COR-L47 (cell line): ENCODE measurements at places on chromosomes 2 and 18.

DNA sequence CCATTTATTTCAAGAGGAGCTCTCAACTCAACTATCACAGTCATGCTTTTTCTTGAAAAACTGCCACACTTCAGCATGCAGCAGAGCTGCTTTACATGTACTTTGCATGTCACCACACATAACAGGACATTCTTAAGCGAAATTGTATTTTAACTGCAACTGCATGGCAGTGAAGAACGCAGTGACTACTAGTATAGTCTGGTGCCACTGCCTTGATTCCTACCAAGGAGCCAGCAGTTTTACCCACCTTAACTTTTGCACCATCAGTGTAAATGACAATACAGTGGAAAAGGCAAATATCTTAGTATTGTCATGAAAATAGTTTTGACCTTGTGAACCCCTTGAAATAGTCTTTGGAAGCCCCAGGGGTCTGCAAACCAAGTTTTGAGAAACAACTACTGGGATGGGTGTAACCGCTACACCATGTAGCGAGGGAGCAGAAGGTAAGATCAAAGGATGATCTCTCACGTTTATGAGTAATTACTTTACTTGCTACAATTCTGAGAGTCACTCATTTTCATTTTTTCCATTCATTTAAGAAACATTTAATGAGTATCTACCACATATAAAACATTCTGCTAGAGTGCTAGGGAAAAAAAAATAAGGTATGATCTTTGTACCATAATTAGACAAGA is 32.3 kb upstream of the MPP4 start:
- no peak for DNase-seq

DNA sequence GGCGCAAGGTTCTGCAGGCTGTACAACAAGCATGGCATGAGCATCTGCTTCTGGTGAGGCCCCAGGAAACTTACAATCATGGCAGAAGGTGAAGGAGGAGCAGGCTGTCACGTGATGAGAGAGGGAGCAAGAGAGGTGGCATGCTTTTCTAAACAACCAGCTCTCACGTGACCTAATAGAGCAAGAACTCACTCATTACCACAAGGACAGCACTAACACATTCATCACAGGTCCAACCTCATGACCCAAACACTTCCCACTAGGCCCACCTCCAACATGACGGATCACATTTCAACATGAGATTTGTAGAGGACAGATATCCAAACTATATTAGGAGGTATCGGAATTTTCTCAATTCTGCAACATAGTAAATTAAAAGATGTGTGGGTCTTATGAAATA is 108.8 kb upstream of the DLX2 start:
- DNase-seq: no peak

- DNase-seq: no peak
Observed at GRCh38 chr18:35573531-35573930, 8.0 kb upstream of the GALNT1 start.

DNA sequence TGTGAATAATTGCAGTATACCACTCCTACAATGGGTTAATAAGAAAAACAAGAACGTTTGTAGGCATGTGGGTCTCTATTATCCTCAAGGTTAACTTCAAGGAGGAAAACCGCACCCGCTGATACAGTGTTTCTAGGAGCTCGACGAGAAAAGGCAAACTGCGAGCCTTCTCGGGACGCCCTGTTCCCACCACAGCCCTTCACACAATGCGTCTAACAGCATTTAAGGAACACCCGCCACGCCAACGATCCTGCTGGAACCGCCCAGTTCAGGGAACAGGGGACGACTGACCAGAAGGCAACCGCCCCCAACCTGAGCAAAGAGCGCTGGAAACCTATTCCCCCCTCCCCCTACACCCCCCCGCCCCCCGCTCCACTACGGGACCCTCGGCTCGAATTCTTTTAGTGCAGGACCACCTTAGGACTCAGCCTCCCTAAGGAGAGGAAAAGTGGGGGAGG is 710 bp upstream of the TMSB10 start:
- peak; percentile 21 for DNase-seq

DNA sequence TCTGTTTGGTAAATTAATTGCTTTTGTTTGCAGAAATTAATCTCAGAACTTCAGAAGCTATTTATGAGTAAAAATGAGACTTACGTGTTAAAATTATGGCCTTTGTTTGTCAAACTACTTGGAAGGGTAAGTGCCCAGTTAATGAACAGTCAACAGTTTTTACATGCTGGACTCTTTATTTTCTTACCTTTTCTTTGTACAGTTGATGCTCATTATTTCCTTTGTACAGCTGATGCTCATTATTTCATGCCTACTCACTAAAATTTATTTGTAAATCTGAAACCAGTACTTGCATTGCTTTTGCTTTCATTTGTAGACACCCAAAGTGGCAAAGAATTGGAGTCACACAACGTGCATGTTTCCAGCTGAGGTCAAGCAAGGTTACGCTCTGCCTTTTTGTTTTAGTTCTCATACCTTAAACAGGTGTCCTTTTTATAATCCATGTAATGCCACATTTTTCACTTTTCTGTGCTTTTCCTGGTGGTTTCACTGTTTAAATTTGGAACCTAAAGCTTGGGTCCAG is 13.3 kb downstream of the RIF1 start:
- DNase-seq: no peak

DNA sequence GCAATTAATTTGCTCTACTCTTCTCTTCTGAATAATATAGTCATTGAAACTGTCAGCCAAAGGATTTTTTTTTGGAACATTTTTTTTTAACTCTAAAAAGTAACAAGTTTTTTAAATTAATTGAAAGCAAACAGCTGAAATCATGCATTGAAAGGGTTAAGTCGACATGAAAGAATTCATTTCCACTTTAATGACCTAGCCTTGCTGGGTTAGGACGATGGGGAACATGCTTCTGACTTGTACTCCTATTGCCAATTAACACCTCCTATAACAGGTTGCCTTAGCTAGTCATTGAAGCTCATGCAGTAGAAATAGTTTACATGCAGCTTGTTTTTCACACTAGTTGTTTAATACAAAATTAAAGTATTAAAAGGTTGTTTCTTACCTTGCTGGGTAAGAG is 47.8 kb downstream of the PSMD14 start:
- no peak for DNase-seq

DNA sequence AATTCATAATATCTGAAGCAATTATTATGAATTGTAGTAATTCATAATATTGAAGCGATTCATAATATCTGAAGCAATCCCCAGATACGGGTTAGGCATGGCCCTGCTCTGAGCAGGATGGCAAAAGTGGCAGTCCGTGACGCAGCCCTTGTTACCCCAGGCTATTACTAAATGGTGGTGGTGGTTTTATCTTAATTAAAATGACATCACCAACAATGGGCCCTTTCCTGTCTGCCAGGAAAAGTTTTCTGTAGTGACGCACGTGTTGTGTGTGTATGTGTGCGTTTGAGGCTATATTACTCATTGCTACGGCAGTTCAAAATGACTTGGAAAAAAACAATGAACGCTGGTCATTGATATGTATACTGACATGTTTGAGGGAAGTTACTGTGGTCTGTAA is 10.6 kb upstream of the MOCOS start:
- no peak for DNase-seq

DNA sequence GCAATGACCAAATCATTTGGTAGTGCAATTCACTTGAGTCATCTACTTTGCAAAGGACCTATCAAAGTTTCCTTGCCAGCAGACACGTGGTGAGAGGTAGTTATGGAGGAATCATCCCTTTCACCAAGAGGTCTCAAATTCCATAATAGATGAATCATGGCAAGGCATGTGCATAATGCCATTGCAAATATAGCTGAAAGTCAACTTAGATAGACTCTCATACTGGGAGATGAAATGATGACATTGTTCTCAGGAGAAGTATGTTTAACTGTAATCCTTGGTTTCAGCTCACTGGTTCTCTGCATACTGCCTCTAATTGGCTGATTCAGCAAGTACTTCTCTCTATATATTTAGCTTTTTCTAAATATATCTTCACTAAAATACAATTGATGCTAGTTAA is 57.2 kb downstream of the CALCRL start:
- DNase-seq: no peak

DNA sequence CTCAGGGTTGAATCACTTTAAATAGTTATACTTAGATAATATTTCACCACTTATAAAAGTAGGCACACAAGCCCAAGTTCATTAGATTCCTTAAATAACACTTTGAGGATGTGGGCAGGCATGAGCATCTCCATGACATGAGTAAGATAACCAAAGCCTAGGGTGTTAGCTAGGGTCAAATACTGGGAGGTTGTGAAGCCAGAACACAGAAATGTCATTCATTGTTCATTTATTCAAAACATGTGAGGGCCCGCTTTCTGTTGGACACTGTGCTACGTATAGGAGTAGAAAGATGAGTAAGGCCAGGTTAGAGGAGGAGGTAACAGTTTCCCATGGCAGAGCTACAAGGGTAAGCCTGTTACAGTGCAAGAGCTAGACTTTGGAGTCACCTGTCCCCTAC is 93.5 kb upstream of the NEDD4L start:
- no peak for DNase-seq

DNA sequence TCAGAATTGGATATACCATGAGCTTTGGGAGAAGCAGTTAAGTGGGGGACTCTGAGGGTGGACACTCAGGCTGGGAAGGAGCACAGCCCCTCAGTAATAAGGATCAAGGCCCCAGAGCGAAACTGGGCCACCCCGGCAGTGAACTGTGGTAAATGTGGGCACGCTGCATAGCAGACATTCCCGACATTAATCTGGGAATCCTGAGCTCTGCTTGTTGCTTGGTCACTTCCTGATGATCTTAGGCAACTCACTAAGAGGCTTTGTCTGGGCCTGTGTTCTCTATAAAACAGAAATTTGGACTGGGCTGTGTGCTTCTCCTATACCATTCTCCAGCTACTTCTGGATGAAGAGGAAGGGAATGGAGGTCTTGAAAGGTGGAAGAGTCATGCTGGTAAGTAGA is 4.8 kb downstream of the TGFBRAP1 start:
- DNase-seq: no peak

DNA sequence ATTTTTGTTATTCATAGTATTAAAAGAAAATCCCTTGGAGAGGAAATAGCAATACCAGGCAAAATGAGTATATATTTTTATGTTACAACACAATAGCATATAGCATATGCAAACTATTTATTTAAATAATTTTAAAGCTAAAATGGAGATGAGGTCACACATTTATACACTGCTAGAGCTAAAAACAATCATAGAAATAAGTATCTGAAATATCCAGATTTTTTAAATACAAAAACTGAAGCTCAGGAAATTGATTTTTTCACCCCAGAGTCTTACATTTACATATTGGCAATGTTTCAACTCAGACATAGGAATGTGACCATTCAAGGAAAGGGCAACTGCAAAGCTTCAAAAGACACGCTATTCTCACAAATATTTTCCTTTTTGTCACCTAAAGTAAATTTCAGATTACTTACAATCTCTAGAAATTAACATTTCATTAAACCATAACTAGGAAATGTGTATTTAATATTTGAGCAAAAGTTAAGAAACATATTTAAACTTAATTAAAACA is 8.9 kb downstream of the TFPI start:
- DNase-seq: no peak

DNA sequence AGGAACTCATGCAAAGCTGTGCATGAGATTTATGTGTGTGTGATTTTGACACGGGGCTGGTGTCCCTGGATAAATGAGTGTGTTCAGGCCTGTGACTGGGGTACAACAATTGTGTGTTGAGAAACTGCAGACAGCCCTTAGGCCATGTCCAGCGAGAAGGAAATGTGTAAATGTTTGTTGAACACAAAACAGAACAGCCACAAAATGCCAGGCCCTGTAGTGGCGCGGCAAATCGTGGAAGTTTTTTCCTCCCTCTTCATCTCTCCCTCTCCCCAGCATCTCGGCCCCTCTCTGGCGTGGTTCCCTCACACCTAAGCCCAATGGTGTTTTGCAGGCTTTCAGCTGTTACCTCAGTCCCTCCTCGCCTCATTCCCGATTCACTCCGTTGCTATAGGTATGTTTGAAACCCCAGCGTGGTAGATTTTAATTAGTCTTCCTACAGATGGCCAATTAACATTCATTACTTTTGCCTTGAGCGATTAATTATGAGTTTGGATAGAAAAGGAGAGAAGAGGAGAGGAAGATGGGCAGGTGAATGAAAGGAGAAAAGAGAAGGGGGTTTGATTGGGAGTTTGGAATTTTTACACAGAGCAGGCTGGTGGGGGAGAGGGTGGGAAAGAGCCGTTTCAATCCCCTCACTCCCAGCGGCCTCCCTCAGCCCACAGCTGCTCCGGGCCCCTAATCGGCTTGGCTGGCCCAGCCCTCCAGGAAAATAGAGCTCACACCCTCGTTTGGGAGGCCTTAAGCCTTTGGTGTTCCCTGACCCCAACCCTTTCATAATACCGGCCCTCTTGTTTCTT is 10.8 kb downstream of the SPR start:
- no peak for DNase-seq

- DNase-seq: peak; percentile 3
Observed at GRCh38 chr2:190996338-190996946, 17.5 kb downstream of the STAT1 start.

GRCh38 chr2:33167622-33168245 is 221.0 kb downstream of the LTBP1 start:
- no peak for DNase-seq

GRCh38 chr2:104384961-104385360 is 469.0 kb upstream of the POU3F3 start:
- no peak for DNase-seq

GRCh38 chr2:124327303-124327702 is 302.2 kb downstream of the CNTNAP5 start:
- DNase-seq: no peak
